ENCODE measurements at places on chromosomes 6 and 20. TPM values are rescaled to one million over a fixed set of nuclear protein-coding genes. Genes with fewer than 3 reads are reported as not detected.

DNA sequence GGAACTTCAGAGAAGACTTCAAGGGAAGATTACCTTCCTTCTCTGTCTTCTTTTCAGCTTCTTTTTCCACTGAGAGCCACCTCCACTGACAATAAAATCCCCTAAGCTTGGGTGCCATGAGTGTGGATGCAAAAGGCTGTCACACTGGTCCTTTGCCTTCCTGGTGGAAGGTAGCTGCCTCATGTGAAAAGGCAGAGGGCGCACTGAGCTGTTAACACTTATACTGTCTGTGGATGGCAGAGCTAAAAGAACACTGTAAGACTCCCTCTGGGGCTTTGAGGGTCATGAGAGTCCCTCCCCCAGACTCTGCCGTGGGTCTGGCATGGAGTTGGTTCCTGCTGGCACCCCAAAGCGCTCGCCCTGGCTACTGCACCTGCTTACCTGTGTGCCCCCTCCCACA is 536.7 kb upstream of the IMPG1 start:
- DNase-seq, result no peak
- no peaks in the 10 kb centered on the region for H3K27me3 ChIP-seq
- no peak overlapping the region for H3K27ac ChIP-seq
- H3K4me3 ChIP-seq, result no peak overlapping the region
- H3K4me1 ChIP-seq, result no peaks in the 10 kb centered on the region
- H3K36me3 ChIP-seq, result no peaks in the 10 kb centered on the region

DNA sequence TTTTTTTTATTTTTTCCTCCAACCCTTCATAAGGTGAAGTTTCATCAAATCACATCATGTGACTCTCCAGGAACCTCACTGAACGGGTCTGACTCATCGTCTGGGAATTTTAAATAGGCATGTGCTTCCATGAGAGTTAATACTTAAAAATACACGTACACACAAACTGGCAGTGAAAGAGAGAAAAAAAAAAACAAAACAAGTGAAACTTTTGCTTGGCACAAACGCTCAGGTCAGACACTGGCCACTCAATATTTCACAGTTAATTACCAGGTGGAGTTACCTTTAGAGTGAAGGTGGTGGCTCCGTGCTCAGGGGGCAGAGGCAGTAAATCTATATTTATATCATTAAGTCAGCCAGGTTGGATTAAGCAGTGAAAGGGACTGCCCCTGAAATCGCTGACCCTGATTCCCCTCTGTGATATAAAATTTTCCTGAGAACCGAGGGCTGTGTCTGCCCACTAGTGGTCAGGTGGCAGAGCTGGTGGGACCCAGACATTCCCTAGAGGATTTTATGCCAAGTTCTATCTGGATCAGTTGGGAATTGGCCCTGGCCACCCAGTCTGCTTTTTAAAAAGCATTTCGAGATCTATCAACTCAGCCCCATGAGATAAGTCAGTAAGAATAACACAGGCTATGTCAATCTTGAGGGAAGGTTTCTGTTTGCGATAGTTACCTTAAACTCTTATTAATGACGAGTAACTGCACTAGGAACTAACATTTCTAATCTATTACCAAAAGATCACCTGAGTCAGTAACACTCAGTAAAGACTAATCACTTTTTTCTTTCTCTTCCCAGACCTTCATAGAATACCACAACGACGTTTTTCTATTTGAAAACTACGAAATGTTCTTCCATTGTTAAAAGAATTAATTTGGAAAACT is 259.1 kb downstream of the HDGFL1 start:
- H3K27ac ChIP-seq, result no peak overlapping the region
- H3K27me3 ChIP-seq, result no peaks in the 10 kb centered on the region
- H3K36me3 ChIP-seq, result no peaks in the 10 kb centered on the region
- H3K4me3 ChIP-seq, result peak overlapping the region; percentile 3
- H3K4me1 ChIP-seq, result peaks cover 18% of the 10 kb centered on the region

DNA sequence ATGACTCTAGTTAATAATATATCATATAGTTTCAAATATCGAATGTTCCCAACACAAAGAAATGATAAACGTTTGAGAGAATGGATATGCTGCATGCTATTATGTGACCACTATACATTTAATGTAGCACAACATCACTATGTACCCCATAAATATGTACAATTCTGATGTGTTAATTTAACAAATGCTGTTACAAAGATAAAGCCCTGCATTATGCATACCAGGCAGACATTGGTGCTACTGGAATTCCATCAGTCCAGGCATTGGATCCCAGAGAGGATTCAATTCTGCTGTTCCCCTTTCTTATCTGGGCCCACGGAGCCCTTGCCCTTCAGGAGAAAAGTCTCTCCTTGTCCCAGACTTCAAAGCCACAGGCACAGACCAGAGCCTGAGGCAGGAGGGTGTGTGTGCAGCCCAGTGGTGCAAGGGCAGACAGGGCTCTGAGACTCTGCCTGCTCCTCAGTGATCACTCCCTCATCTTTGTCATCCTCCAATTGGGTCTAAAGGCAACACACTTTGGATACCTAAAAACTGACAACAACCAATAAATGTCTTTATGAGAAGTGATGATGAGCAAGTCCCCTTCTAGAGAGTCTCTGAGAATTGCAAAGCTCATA is 45.2 kb downstream of the PSMG4 start:
- H3K36me3 ChIP-seq, result peaks cover 8% of the 10 kb centered on the region
- H3K27ac ChIP-seq, result no peak overlapping the region
- no peaks in the 10 kb centered on the region for H3K27me3 ChIP-seq
- no peak overlapping the region for H3K4me3 ChIP-seq
- DNase-seq, result no peak

GRCh38 chr20:47274401-47275108 is 81.9 kb downstream of the ZMYND8 start:
- H3K4me1 ChIP-seq, result peaks cover 67% of the 10 kb centered on the region
- H3K27ac ChIP-seq, result peak overlapping the region; percentile 83
- H3K27me3 ChIP-seq, result no peaks in the 10 kb centered on the region
- H3K36me3 ChIP-seq, result peaks cover 70% of the 10 kb centered on the region

- H3K36me3 ChIP-seq, result no peaks in the 10 kb centered on the region
- H3K27me3 ChIP-seq, result no peaks in the 10 kb centered on the region
- no peak overlapping the region for H3K4me3 ChIP-seq
- no peak for DNase-seq
Observed at GRCh38 chr20:34842143-34842542, 16.7 kb upstream of the NCOA6 start.

The PAX1 gene
- total RNA-seq, result not detected

DNA sequence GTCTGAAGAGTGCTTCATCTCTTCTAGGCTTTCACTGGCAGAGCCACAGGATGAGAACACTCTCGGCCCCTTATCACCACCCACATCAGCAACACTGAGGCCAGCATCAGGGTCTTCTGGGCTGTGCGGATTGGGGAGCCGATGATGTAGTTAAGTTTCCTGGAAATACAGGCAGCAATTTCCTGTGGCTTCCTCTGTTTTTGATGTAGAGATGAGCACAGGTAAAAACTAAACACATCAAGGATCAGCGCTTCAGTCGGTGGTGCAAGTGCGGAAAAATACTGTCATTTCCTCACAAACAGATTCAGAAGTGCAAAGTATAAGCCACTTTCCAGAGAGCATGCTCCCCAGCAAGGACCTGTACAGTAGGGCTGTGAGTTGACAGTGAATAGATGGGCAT is 62.6 kb downstream of the BACH2 start:
- H3K4me1 ChIP-seq, result peaks cover 4% of the 10 kb centered on the region
- no peaks in the 10 kb centered on the region for H3K36me3 ChIP-seq
- DNase-seq, result peak; percentile 52

GRCh38 chr6:19322691-19323485 is 514.3 kb upstream of the ID4 start:
- peaks cover 17% of the 10 kb centered on the region for H3K4me1 ChIP-seq
- H3K4me3 ChIP-seq, result no peak overlapping the region
- no peaks in the 10 kb centered on the region for H3K27me3 ChIP-seq

The CDH4 gene
- under 0.01 TPM for total RNA-seq

The FABP7 gene
- not detected for total RNA-seq

The ADGRF5 gene
- 29.8 TPM for total RNA-seq

Data from stomach (tissue), 19 donors.